ENCODE measurements at places on chromosomes 12 and 14.

GRCh38 chr12:9344541-9344940, 136.3 kb upstream of the PZP start:
- no peak for DNase-seq

- no peak for DNase-seq
These were observed 319.4 kb downstream of the SYT1 start for GRCh38 chr12:79183926-79184325.

GRCh38 chr14:96130391-96130790, 74.2 kb upstream of the BDKRB2 start:
- no peak for DNase-seq

DNA sequence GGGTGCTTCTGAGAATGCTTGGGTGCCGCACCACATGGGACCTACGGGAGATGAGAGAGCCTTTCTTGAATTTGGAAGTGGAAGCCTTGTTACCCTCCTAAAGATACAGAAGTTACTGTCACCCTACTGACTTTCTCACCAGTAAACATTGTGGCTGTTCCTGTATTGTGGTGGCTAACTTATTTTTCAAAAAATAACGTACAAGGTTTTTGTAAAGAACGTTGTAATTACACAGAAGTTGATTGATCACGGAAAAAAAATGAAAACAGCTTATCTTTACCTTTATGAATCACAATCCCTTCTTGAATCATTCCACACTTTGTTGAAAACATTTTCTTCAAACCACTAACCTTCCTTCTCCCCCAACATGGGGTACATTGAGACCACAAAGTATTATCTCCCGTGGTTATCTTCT, 22.0 kb upstream of the PPFIBP1 start:
- DNase-seq = no peak

- DNase-seq = no peak
These were observed 37.2 kb upstream of the GPR132 start for GRCh38 chr14:105102361-105102870.

- no peak for DNase-seq
These were observed 16.7 kb downstream of the LGR5 start for GRCh38 chr12:71456316-71456715.

Measured in stimulated activated CD4-positive, alpha-beta T cell treated with anti-CD3 and anti-CD28 coated beads, TNF-alpha, amount 100 ng/mL, for 4 hours (primary cell).